ENCODE measurements at places on chromosomes 7 and 10. TPM values are rescaled to one million over a fixed set of nuclear protein-coding genes. Genes with fewer than 3 reads are reported as not detected.

- DNase-seq, result no peak
- no peak overlapping the region for H3K4me3 ChIP-seq
- H3K36me3 ChIP-seq, result no peaks in the 10 kb centered on the region
- H3K27ac ChIP-seq, result no peak overlapping the region
- no peaks in the 10 kb centered on the region for H3K4me1 ChIP-seq
- H3K27me3 ChIP-seq, result no peaks in the 10 kb centered on the region
Observed at GRCh38 chr7:113945018-113945938, 26.5 kb upstream of the PPP1R3A start.

GRCh38 chr7:45180084-45180986 lies 22.7 kb downstream of the RAMP3 start:
- no peaks in the 10 kb centered on the region for H3K36me3 ChIP-seq
- H3K4me3 ChIP-seq, result no peak overlapping the region
- peaks cover 5% of the 10 kb centered on the region for H3K27me3 ChIP-seq
- no peaks in the 10 kb centered on the region for H3K4me1 ChIP-seq

- no peak overlapping the region for H3K4me3 ChIP-seq
- no peaks in the 10 kb centered on the region for H3K36me3 ChIP-seq
- no peaks in the 10 kb centered on the region for H3K27me3 ChIP-seq
Observed at GRCh38 chr10:29807163-29807806, 172.5 kb upstream of the SVIL start.

NODAL gene
- total RNA-seq, result not detected

DNA sequence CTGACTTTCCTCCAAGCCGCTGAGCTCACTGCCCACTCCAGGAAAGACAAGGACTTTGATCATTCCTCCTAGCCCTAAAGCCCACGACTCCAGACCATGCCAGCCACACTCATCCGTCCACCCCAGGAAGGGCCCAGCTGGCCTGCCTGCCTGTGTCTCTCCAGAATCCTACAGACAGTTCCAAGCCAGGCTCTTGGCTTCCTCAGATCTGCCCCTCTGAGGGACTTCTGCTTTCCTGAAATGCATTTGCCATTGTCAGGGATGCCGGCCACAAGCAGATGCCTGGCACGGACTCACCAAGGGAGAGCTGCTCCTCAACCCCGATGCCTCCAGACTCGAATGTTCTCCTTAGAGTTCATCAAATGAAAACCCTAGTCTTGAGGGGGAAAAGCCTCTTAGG lies 155.8 kb downstream of the OAT start:
- no peaks in the 10 kb centered on the region for H3K27me3 ChIP-seq
- no peak overlapping the region for H3K4me3 ChIP-seq
- no peak for DNase-seq
- H3K4me1 ChIP-seq, result no peaks in the 10 kb centered on the region
- H3K27ac ChIP-seq, result no peak overlapping the region
- no peaks in the 10 kb centered on the region for H3K36me3 ChIP-seq

HOXA6 gene
- not detected for total RNA-seq

Data from CD8-positive, alpha-beta memory T cell (primary cell).